ENCODE measurements at places on chromosomes 12 and 14. TPM values are rescaled to one million over a fixed set of nuclear protein-coding genes. Genes with fewer than 3 reads are reported as not detected.

The LARP4 gene
- 39.7 TPM for total RNA-seq

The MEG3 gene
- 53.8 TPM for total RNA-seq

The KCNC2 gene
- total RNA-seq = not detected

The GPRC5D gene
- not detected for total RNA-seq

The KRT80 gene
- 46.2 TPM for total RNA-seq

The RAB15 gene
- 20.2 TPM for total RNA-seq

The KRT83 gene
- total RNA-seq = 6.0 TPM

The KIF26A gene
- 3.0 TPM for total RNA-seq

The SPTLC2 gene
- 38.5 TPM for total RNA-seq

The NOPCHAP1 gene
- 37.4 TPM for total RNA-seq

The CACNB3 gene
- total RNA-seq = 37.0 TPM

The PLEKHD1 gene
- 0.03 TPM for total RNA-seq

The CATSPERB gene
- not detected for total RNA-seq

The LPAR5 gene
- 0.38 TPM for total RNA-seq

The KRT77 gene
- not detected for total RNA-seq

The GPR84 gene
- total RNA-seq = 0.15 TPM

The CEP170B gene
- 24.2 TPM for total RNA-seq

The LIN7A gene
- total RNA-seq = 0.55 TPM

The OR4K1 gene
- total RNA-seq = not detected

The SLIRP gene
- 427 TPM for total RNA-seq

The NYNRIN gene
- 0.23 TPM for total RNA-seq

The LMNTD1 gene
- total RNA-seq = not detected

The EPYC gene
- total RNA-seq = not detected

The NRL gene
- total RNA-seq = 1.1 TPM

The PTPN6 gene
- total RNA-seq = 11.7 TPM

The KRT71 gene
- total RNA-seq = not detected

The KRT79 gene
- 0.08 TPM for total RNA-seq

The SLC4A8 gene
- total RNA-seq = 1.7 TPM

The CFAP251 gene
- total RNA-seq = 0.96 TPM

The RERG gene
- total RNA-seq = 0.30 TPM

The OR4N2 gene
- total RNA-seq = not detected

The SPX gene
- total RNA-seq = 2.8 TPM

The CACNA2D4 gene
- total RNA-seq = not detected

The IFNG gene
- total RNA-seq = not detected

The SMCO2 gene
- 0.17 TPM for total RNA-seq

The TROAP gene
- 100 TPM for total RNA-seq

The KERA gene
- not detected for total RNA-seq

The KRT2 gene
- not detected for total RNA-seq

The P2RX2 gene
- total RNA-seq = not detected

The GALNT9 gene
- total RNA-seq = 4.7 TPM

The CHST11 gene
- 18.9 TPM for total RNA-seq

The HRK gene
- total RNA-seq = 1.6 TPM

The CELA1 gene
- total RNA-seq = not detected

The WIF1 gene
- total RNA-seq = not detected

The CDH24 gene
- 5.2 TPM for total RNA-seq

The ASCL1 gene
- total RNA-seq = not detected

The SERPINA6 gene
- total RNA-seq = 0.81 TPM

The DDN gene
- total RNA-seq = 0.81 TPM

The PRB2 gene
- total RNA-seq = not detected

The MOK gene
- 22.8 TPM for total RNA-seq

The HCAR2 gene
- 0.09 TPM for total RNA-seq

The ACSS3 gene
- total RNA-seq = not detected

The KRT78 gene
- not detected for total RNA-seq

The TAS2R42 gene
- total RNA-seq = not detected
